Activated T-cell treated with anti-CD3 and anti-CD28 coated beads, Interleukin-2, amount 50 U/mL, for 24 hours (primary cell): ENCODE measurements at places on chromosomes 13 and 19.

DNA sequence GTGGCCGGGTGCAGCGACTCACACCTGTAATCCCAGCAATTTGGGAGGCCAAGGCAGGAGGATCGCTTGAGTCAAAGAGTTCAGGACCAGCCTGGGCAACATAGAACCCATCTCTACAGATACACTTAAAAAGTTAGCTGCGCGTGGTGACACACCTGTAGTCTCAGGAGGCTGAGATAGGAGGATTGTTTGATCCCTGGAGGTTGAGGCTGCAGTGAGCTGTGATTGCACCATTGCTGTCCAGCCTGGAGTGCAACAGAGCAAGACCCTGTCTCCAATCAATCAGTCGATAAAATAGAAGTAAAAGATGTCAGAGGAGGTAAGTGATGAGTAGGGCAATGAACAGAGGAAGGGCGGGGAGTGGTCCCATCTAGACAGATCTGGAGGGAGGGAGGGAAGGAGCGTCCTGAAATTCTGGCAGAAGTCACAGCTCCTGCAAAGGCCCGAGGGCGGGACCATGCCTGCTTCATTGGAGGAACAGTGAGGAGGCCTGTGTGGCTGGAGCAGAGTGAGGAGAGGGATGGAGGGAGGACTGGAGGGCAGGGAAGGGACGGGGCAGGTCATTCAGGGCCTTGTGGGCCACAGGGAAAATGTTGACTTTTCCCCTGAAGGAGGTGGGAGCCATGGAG lies 9.7 kb downstream of the SMIM24 start:
- H3K4me1 ChIP-seq, result no peaks in the 10 kb centered on the region
- H3K27ac ChIP-seq, result no peak overlapping the region
- DNase-seq, result no peak
- H3K27me3 ChIP-seq, result no peaks in the 10 kb centered on the region
- H3K4me3 ChIP-seq, result no peak overlapping the region

DNA sequence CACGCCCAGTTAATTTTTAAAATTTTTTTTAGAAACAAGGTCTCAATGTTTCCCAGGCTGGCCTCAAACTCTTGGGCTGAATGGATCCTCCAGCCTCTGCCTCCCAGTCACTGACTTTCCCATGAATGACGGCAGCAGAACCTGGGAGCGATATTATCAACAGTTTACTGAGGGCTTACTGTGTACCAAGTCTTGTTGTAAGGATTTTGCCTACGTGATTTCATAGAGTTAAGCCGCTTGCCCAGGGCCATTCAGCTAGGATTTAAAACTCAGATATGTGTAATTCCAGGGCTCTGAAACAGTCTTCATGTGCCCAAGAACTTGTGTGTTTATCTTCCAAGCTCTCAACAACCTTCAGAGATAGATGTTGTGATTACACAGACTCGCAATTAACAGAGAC lies 6.0 kb upstream of the KXD1 start:
- no peak overlapping the region for H3K4me3 ChIP-seq
- no peak for DNase-seq
- H3K27ac ChIP-seq, result no peak overlapping the region
- no peaks in the 10 kb centered on the region for H3K27me3 ChIP-seq

GRCh38 chr13:113096745-113097305 lies 8.8 kb upstream of the F7 start:
- no peaks in the 10 kb centered on the region for H3K36me3 ChIP-seq
- no peak overlapping the region for H3K4me3 ChIP-seq
- DNase-seq, result no peak
- no peak overlapping the region for H3K27ac ChIP-seq

- no peaks in the 10 kb centered on the region for H3K4me1 ChIP-seq
- no peak overlapping the region for H3K4me3 ChIP-seq
- no peaks in the 10 kb centered on the region for H3K27me3 ChIP-seq
Observed at GRCh38 chr13:113090806-113091205, 14.8 kb upstream of the F7 start.

DNA sequence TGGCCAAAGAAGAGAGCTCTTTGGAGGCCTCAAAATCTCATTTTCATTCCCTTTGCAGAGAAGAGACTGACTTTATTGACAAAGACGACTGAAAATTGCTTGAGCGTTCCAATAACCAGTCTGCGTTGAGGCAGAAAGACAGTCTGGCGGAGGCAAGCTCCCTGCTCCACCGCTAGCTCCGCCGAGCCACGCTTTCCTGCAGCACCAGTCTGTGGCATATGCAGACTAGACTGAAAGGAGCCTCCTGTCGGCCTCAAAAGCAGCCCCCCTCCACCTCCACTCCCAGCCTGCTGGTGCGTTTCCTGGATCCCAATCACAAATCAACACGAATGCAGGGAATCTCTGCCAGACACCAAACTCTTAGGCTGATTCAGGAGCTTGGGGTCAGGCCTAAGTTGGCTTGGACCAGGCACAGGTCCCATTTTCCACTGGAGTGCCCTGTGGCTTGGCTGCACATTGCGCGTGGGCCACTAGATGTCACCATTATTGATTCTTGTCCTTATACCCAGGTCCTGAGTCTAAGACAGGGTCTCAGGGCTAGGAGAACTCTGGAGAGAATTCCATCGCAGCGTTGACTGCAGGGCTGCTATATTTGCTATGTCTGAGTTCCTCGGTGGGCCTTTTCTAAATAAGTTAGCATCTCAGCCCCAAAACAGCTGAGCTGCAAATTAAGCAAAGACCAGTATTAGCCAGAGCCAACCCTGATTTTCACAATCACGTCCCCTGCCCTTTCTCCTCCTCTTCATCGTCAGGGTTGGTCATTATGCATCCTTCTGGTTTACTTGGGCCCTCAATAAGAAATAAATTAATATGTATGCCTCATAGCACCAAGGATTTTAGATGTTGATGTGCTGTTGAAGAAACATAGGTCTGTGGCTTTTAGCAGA lies 5.2 kb upstream of the ZNF507 start:
- H3K4me3 ChIP-seq, result no peak overlapping the region
- peak; percentile 60 for DNase-seq
- H3K27me3 ChIP-seq, result peaks cover 3% of the 10 kb centered on the region
- no peak overlapping the region for H3K27ac ChIP-seq

DNA sequence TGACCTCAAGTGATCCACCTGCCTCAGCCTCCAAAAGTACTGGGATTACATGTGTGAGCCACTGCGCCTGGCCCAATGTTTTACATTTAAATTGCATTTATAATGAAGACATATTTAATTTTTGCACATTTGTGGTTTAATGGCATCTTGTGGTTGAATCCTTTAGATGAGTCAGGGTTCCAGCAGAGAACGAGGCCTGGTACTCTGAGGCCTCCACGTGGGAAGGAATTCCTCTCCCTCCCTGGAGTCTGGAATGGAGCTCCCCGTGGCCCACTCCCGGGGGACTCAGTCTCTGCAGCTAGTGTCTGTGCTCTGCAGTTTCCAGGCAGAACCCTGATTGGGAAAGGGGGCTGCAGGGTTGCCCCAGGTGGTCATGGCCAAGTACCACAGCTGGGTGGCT lies 24.2 kb downstream of the ZFR2 start:
- no peaks in the 10 kb centered on the region for H3K27me3 ChIP-seq
- no peak for DNase-seq
- H3K27ac ChIP-seq, result no peak overlapping the region

GRCh38 chr19:5434970-5435641 lies 20.1 kb upstream of the ZNRF4 start:
- peak; percentile 53 for DNase-seq
- no peaks in the 10 kb centered on the region for H3K36me3 ChIP-seq
- no peak overlapping the region for H3K4me3 ChIP-seq
- no peak overlapping the region for H3K27ac ChIP-seq

- no peak overlapping the region for H3K4me3 ChIP-seq
- H3K27me3 ChIP-seq, result peaks cover 19% of the 10 kb centered on the region
- H3K27ac ChIP-seq, result no peak overlapping the region
- H3K4me1 ChIP-seq, result no peaks in the 10 kb centered on the region
- H3K36me3 ChIP-seq, result no peaks in the 10 kb centered on the region
Observed at GRCh38 chr13:39315796-39316195, 277.5 kb downstream of the NHLRC3 start.

DNA sequence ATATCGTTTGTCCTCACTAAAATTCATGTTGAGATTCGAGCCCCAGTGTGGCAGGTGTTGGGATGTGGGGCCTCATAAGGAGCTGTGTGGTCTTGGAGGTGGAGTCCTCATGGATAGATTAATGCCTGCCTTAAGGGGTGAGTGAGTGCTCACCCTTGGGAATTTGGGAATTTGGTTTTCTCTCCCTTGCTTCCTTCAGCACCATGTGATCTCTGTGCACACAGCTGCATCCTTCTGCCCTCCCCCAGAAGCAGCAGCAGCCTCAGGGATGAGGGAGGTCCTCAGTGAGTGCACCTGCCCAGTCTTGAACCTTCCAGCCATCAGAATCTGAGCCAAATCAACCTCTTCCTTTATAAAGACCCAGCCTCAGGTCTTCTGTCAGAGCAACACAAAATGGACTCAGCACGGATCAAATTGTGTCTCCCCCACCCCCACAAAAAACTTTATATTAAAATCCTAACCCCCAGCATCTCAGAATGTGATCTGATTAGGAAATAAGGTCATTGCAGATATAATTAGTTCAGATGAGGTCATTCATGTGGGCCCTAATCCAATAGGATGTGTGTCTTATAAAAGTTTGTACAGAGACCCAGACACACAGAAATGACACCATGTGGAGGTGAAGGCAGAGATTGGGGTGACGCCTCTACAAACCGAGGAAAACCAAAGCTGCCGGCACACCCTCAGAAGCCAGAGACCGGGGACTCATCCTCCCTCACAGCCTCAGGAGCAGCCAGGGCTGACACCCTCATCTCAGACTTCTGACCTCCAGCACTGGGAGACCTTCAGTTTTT lies 12.9 kb downstream of the CYTH2 start:
- H3K4me3 ChIP-seq, result no peak overlapping the region
- H3K4me1 ChIP-seq, result peaks cover 23% of the 10 kb centered on the region
- peak overlapping the region; percentile 47 for H3K27ac ChIP-seq

DNA sequence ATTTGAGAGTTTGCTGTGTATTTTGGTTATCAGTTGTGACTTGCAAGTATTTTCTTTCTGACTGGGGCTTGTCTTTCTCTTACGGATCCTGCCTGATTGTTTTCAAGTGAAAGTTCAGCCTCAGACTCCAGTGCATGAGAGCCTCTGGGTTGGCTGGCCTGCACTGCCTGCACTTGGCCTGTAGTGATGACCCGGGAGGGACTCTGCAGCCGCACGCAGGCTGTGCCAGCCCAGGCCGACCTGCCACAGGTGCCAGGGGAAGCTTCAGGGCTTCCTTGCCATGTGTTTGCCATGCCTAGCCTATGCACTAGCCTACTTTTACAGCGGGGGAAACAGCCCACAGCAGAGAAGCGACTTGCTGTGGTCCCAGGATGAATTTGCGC lies 77.0 kb downstream of the KDM4B start:
- no peak overlapping the region for H3K4me3 ChIP-seq
- no peaks in the 10 kb centered on the region for H3K27me3 ChIP-seq
- H3K4me1 ChIP-seq, result peaks cover 3% of the 10 kb centered on the region
- no peak for DNase-seq
- H3K27ac ChIP-seq, result no peak overlapping the region

DNA sequence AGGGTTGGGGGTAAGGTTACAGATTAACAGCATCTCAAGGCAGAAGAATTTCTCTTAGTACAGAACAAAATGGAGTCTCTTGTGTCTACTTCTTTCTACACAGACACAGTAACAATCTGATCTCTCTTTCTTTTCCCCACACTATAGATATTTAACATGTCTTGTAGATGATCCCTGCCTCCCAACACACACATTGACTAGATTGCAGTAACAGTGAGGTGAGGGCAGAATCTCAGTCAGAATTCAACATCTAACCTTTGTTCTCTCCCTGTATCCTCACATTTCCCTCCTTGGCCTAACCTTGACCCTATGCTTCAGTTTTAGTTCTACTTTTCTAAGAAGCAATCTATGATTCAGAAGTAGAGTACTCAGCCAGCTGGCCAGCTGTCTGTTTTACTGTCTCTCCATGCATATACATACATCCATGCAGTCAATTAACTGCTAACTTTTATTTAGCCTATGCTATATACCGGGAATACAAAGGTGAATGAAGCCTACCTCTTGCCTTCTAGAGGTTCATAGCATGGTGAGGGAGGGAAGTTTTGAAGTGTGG lies 18.1 kb downstream of the DNAJC15 start:
- peak overlapping the region; percentile 53 for H3K27ac ChIP-seq
- H3K4me1 ChIP-seq, result peaks cover 71% of the 10 kb centered on the region
- peaks cover 60% of the 10 kb centered on the region for H3K36me3 ChIP-seq

DNA sequence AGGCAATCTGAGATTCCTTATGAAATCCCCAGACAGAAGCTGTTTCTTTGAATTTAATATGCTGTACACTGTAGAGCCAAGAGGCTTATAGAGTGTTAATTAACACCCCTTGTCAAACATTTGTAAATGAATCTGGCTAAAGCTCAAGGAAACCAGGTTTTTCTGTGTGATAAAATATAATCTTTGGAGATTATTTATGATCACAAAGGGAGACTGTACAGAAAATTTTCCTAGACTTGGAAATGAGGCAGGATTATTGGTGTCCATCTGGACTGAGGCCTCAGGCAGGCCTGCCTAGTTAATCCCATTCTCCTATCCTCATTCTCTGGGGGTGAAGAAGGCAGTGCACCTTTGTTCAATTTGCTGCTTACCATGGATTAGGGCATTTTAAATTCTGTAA lies 17.8 kb downstream of the KL start:
- H3K4me1 ChIP-seq, result peaks cover 11% of the 10 kb centered on the region
- H3K4me3 ChIP-seq, result peak overlapping the region; percentile 68
- no peak for DNase-seq
- peaks cover 26% of the 10 kb centered on the region for H3K27me3 ChIP-seq
- peak overlapping the region; percentile 91 for H3K27ac ChIP-seq

- no peaks in the 10 kb centered on the region for H3K27me3 ChIP-seq
- H3K4me3 ChIP-seq, result peak within 1 kb of the TSS; percentile 97
- DNase-seq, result peak; percentile 99
- peaks cover 59% of the 10 kb centered on the region for H3K4me1 ChIP-seq
- peak within 1 kb of the TSS; percentile 96 for H3K27ac ChIP-seq
Observed at GRCh38 chr19:58554494-58555368, at the start of gene CHMP2A. TSS of gene CHMP2A (minus strand) at chr19:58555105. CDS start at chr19:58554212, 893 bp downstream.

DNA sequence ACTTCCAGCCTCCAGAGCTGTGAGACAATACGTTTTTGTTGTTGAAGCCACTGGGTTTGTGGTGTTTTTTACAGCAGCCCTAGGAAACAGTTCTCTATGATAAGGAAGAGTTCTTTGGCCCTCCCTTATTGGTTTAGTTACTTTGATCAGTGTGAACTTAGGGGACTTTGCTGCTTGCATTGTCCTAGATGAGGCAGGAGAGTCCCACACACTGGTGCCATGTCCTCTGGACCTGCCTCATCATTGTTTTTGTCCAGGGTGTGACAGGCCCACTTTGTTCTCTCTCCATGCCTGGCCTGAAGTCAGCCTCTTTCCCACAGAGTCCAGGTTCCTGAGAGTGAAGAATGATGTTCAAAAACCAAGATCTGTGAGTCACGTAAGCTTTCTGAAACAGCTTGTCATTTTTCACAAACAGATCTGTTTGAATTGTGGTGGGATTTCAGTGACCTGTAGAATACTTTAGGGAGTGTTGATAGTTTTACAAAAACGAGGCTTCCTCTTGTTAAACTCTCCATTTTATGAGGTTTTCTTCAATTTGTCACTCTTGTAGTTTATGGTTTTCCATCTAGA lies 63.8 kb downstream of the ING1 start:
- H3K27ac ChIP-seq, result no peak overlapping the region
- H3K36me3 ChIP-seq, result no peaks in the 10 kb centered on the region
- H3K4me1 ChIP-seq, result no peaks in the 10 kb centered on the region
- peaks cover 7% of the 10 kb centered on the region for H3K27me3 ChIP-seq
- no peak for DNase-seq
